ENCODE measurements at places on chromosomes 5 and 9.

GRCh38 chr9:137370865-137371520 lies 52.0 kb downstream of the EXD3 start:
- no peak for DNase-seq

DNA sequence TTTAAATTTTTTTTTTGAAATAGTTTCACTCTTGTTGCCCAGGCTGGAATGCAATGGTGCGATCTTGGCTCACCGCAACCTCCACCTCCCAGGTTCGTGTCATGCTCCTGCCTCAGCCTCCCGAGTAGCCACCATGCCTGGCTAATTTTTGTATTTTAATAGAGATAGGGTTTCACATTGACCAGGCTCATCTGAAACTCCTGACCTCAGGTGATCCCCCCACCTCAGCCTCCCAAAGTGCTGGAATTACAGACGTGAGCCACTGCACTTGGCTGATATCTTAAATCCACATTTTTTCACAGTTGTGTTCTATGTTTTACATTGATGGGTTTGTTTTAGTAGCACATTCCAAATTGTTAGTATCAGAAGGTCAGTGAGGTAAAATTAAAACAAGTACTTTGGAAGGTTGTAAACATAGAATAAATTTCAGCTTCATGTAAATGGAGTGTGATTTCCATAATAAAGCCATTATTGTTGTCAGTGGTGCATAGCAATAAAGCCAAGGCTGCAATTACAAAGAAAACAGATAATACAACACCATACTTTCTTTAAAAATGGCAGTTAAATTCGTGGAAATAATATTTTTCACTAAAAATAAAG lies 287.2 kb downstream of the ARRDC3 start:
- DNase-seq, result no peak

GRCh38 chr5:172185096-172185461 lies 2.9 kb downstream of the STK10 start:
- DNase-seq, result no peak

DNA sequence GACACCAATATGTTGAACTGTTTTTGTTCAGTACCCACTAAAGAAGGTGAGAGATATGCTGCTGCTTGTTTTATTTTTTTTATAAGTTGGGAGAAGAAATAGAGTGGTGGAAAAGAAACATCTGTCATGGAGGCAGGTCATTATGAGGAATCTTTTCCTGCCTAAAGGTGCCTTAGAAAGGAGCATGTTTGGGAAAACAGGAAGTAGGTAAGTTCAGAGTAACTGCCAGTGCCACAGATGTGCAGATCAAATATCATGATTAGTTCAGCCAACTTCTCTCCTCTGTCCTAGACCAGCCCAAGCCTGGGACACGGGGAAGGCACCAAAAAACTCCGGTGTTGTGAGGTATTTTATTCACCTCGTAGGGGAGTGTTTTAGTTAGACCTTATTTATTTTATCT lies 144.2 kb downstream of the MAN2A1 start:
- no peak for DNase-seq

DNA sequence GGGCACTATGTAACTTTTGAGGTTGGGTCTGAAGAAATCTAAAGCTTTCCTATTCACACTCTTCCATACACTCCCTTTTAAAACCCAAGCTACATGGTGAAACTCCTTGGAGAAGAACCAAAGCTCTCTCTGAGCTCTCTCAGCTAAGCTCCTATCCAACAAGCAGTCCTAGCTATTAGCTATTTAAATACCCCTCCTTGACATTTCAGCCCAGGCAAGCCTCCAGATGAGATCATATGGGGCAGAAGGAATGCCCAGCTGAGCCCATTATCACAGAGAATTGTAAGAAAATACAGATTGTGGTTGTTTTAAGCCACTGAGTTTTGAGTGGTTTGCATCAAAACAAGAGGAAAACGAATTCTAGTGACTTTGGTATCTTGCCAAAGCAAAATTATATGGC lies 15.2 kb downstream of the HSPB3 start:
- no peak for DNase-seq

DNA sequence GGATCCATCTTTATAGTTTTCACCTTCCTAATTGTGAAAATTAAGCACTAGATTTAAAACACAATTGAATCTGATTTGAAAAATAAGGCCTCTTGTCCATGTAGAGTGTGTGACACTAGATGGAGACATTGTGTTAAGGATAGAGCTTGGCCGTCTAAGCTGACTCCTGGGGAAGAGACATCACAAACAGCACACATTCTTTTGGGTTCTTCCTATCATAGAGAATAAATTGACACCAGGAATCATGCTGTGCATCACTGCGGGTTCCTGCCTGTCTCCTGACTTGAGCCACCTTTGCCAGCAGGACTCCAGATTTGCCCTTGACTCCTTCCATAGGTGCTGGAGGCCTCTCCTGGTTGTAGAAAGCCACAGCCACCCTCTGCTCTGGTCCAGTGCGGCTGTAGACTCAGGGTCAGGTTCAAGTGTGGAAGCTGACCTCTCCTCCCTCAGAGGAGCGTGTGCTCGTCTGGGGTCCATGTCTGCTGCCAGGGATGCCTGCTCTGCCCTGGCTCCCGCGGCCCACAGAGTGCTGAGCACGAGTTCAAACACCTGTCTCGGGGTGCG lies 11.2 kb downstream of the ROPN1L start:
- DNase-seq, result peak; percentile 80

DNA sequence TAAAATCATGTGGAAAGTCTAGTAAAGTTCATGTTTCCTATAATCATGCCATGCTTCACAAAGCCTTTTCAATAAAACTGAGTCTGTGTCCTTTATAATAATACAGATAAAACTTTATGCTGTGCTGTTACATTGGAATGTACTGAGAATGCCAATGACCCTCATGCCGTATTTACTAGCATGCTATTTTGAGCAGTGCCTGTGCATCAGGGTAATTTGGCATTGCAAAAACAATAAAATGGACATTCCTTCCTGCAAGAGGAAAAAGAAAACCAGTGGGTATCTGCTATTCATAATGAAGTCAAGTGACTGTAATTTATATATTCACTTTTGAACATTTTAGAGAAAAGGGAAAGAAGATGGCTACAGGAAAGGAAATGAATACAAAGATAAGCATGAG lies 159.0 kb downstream of the PBX3 start:
- DNase-seq, result no peak

DNA sequence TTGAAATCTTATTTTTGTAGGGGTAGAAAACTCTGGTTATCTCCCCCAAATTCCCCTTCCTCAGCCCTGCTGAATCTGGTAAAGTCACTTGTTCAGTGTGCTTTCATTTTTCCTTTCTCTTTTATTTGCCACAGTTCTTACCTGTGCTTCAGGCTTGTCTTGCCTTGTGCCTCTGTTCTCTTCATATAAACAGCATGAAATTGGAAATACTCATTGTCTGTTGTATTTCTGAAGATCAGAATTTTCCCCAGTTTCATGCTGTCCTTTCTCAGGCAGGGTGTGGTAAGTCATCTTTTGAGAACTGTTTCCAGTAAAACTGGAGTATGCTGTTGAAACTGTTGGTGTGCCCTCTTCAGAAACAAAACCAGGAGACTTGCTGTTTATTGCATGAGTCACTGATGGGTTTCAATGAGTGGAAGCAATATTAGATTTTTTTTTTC lies 7.0 kb downstream of the PAM start:
- DNase-seq, result no peak

- peak; percentile 31 for DNase-seq
Observed at GRCh38 chr9:84439250-84439649, 98.7 kb upstream of the SLC28A3 start.

DNA sequence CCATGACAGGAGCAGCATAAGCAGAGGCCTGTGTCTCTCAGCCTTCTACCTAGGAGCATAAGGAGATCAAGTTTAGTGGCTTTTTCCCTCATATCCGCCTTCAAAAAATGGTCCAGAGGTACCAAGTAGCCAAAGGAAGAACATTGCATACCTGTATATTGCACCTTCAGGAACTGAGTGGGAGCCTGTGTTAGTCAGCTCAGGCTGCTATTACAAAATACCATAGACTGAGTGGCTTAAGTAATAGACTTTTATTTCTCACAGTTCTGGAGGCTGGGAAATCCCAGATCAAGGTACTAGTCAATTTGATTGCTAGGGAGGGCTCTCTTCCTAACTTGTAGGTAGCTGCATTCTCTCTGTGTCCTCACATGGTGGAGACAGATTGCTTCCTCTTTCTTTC lies 597.4 kb upstream of the PTGER4 start:
- DNase-seq, result no peak

- no peak for DNase-seq
Observed at GRCh38 chr5:170268884-170269283, 28.7 kb downstream of the LCP2 start.

GRCh38 chr5:117621921-117622320 lies 1047.3 kb upstream of the SEMA6A start:
- no peak for DNase-seq

GRCh38 chr5:135696317-135696716 lies 117.5 kb upstream of the CXCL14 start:
- DNase-seq, result no peak

DNA sequence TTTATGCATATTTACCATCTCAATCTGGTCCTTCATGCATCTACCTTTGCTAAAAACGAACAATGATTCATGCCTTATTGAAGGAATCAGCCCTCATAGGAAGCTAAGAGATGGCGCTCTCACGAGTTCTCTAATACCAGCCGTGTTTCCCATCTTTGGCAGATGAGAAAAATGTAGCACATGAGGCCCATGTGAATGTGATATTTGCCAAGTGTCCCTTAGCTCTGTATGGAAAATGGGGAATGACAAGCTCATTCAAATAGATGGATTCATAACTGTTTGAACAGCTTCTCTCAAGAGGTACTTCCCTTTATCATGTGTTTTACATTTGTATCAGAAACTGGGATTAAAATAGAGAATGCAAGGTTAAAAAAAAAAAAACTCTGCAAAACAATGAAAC lies 66.1 kb downstream of the TTC39B start:
- no peak for DNase-seq

- DNase-seq, result no peak
Observed at GRCh38 chr5:122129306-122129705, at the start of gene ZNF474. ZNF474 (plus strand) TSS chr5:122129546; CDS start chr5:122151991, 22,445 bp downstream.

DNA sequence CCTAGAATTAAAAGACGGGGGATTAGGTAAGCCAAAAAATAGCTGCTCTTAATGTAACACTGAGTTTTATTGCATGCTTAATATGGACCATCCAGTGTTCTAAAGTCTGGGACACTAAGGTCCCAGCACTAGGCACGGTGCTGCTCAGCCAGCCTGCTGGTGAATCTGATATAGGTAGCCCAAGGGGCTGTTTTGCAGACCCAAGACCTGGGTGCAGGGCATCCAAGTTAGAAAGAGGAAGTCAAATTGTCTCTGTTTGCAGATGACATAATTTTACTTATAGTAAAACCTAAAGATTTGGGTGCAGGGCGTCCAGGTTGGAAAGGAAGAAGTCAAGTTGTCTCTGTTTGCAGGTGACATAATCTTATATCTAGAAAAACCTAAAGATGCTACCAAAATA lies 17.8 kb downstream of the IFNA5 start:
- no peak for DNase-seq

- DNase-seq, result no peak
Observed at GRCh38 chr9:89664010-89664409, 59.2 kb downstream of the GADD45G start.

DNA sequence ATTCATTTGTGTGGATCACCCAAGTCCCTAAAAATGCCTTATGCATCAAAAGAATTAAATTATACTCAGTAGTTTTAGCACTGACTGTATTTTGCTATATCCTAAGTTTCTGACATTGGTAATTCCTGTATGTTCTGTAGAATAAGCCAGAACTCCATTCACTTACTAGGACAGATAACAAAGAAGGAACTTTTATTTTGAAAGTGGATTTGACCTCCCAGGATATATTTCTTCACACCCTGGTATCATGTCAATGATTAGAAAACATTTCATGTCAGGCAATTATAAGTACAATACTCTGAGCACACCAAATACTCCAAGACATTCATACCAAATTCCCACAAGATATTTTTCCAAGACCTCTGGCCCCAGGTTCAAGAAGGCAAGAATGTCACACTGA lies 28.7 kb upstream of the MYOT start:
- no peak for DNase-seq

GRCh38 chr5:92662741-92663140 lies 918.3 kb downstream of the NR2F1-AS1 start:
- no peak for DNase-seq

DNA sequence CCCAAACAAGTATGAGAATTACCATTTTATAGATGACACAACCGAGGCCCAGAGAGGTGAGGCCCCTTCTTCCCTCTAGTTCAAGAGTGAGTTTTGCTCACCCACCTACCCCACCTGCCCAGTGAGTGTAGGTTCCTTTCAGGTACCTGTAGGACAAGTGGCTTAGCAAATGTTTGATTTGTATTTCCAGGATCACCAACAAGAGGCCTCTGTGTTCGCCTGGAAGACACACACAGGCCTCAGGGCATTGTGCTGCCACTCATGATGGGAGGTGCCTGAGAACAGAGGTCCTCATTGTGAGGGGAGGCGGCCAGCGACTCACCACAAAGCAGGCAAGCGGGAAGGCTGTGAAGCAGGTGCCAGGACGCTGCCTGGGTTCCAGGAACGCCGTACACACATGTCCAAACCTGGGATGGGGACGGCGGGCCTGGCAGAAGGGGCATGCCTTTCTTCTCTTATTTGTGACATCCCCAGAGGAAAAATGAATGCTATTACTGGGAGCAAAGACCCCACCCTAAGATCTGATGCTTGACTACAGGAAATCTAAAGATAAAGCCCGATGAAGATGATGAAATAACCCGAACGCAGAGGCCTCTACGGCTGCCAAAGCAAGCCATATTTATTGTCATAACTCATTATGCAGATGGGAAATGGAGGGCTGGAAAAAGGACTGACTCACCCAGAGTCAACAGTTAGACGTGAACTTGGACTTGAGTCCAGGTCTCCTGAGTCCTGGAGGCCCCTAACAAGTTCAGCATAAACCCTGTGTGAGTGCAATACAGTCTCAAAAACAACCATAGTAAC lies 60.2 kb upstream of the SLC25A51 start:
- peak; percentile 30 for DNase-seq

GRCh38 chr5:65625743-65626142 lies 916 bp downstream of the SHLD3 start:
- no peak for DNase-seq

DNA sequence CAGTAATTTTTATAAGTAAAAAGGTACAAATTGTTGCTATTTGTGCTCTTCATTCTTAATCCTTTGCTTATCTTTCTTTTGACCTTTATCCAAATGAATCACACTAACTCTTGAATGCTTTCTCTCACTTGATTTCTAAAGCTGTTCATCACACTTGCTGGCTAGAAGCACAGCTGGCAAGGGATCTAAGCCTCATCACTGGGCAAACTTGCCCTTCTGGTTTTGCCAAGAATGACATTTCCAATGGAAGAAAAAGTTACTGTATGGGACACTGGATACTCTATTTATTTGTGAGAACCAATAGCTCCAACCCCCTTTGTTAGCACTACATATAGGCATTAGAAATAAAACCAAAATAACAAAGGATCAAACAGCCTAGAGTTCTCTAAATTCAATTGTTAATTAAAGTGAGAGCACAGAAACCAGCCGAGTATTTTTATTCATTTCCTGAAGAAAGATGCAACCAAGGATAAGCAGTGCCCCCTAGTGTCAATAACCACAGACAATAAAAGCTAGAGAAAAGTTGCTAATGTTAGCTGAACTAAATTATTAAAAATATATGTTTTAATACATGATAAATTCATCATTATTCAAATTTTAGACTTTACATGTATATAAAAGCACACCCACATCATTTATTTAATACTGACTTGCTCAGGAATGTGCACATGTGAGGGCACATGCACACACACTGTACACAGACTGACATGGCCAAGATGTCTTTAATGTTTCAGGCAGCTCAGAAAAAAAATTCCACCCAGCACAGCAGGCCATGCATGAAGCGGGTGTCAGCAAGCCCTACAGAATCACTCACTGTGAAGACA lies 59.8 kb upstream of the POU5F2 start:
- DNase-seq, result peak; percentile 54
